Cardiac muscle cell (in vitro differentiated cells and primary cell): ENCODE measurements at places on chromosomes 7 and 10.

DNA sequence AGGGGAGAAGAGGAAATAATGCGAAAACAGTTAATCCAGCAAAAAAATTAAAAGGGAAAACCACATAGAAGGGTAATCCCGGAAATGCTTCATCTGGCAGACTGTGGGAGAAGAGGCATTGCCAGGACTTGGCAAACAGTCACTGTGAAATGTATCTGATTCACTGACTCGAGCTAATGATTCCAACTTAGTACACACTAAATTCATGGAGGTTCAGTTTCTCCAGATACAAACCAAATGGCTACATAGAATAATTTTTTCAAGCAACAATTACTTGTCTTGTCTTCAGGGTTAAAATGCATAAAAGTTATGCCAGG is 36.4 kb downstream of the GDI2 start:
- DNase-seq, result peak; percentile 73

DNA sequence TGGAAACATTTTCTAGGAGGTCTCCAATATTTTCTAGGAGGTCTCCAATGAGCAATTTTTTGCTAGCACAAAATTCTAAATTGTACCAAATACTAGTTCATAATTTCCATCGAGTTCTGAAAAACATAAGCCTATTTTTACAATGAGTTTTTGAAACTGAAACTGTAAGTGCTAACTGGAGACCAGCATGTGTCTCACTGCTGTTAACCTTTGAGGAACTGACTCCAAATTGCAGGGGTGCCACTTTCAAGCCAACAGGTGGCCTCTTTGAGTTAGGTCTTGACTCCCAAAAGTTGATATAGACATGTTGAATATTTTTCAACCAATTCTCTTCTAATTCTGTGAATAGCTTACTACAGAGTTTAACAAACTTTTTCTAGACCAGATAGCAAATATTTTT is 58.8 kb downstream of the CAV1 start:
- no peak for DNase-seq

- DNase-seq, result no peak
Observed at GRCh38 chr7:98214811-98215321, 3.6 kb downstream of the BHLHA15 start.

DNA sequence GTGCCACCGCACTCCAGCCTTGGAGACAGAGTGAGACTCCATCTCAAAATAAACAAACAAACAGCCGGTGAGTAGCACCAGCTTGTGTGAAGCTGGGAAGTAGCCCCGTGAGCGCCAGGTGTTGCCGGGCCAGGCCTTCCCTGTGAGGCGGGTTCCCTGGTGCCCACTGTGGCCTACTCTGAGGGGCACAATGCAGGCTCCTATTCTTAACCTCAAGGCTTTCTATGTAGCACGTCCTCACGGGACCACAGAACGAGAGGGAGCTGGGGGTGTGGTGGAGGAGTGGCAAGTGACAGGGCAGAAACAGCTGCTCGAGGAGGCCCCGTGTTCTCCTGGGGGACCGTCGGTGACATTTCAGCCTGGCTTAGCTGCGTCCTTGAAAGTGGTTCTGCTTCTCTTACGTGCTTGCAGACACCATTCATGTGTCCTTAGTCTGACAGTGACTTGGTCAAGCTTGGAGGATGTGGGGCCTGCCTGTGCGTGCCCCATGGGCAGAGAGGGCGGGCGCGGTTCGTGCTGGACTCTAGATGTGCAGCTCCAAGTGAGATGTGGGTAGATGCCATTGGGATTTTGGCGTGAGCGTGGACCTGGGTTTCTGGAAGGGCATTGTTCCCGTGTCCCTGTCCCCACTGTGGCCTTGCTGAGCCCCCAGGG is 116.6 kb downstream of the NKX6-2 start:
- no peak for DNase-seq
